ENCODE measurements at places on chromosomes 5 and 9. TPM values are rescaled to one million over a fixed set of nuclear protein-coding genes. Genes with fewer than 3 reads are reported as not detected.

SPATA31C1 gene
- polyA plus RNA-seq, result 1.6 TPM

SAXO1 gene
- 0.20 TPM for polyA plus RNA-seq

TPPP gene
- 57.8 TPM for polyA plus RNA-seq

UGT3A2 gene
- polyA plus RNA-seq, result 0.55 TPM

PPP3R2 gene
- polyA plus RNA-seq, result 0.17 TPM

EPB41L4A gene
- polyA plus RNA-seq, result 38.2 TPM

NR2F1-AS1 gene
- polyA plus RNA-seq, result 65.7 TPM

SLC6A19 gene
- 0.39 TPM for polyA plus RNA-seq

SLCO6A1 gene
- polyA plus RNA-seq, result not detected

FOXI1 gene
- 0.08 TPM for polyA plus RNA-seq
